ENCODE measurements at places on chromosomes 7 and 10. TPM values are rescaled to one million over a fixed set of nuclear protein-coding genes. Genes with fewer than 3 reads are reported as not detected.
A peak's percentile ranks its signal among the peaks of the same experiment; 100 is the strongest.

- no peak for DNase-seq
These were observed 27.2 kb downstream of the GARIN1A start for GRCh38 chr7:128699196-128699712.

GRCh38 chr10:93452143-93452542, 30.0 kb downstream of the MYOF start:
- no peak for DNase-seq

Gene CYP3A4
- not detected for total RNA-seq

DNA sequence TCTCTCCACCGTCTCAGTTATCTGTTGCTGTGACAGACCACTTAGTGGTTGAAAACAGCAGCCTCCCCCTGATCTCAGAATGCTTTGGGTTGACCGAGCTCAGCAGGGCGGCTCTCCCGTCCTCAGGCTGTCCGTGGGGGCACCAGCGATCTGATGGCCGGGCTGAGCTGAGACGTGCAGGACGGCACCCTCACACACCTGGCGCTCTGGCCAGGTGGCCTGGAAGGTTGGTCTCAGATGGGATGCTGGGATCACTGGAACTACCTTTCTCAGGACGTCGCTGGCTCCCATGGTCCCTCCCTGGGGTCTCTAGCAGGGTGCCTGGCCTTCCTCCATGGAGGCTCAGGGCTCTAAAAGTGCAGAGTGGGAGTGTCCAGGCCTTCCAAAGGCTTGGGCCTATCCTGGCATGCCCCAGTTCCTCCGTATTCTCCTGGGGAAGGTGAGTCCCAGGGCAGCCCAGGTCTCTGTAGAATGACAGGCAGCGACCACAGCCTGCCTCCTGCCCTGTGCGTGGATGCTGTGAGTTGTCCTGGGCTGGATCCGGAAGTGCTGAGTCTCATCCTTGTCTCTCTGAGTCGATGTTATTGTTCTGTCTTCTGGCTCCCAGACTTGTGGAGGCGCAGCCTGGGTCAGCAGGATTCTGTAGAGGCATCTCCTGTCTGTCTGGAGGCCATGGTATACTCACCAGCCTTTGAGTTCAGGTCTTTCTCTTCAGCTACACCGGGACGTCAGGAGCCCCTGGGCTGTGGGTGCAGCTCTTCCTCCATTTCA, 12.2 kb upstream of the PWWP2B start:
- no peak for DNase-seq

DNA sequence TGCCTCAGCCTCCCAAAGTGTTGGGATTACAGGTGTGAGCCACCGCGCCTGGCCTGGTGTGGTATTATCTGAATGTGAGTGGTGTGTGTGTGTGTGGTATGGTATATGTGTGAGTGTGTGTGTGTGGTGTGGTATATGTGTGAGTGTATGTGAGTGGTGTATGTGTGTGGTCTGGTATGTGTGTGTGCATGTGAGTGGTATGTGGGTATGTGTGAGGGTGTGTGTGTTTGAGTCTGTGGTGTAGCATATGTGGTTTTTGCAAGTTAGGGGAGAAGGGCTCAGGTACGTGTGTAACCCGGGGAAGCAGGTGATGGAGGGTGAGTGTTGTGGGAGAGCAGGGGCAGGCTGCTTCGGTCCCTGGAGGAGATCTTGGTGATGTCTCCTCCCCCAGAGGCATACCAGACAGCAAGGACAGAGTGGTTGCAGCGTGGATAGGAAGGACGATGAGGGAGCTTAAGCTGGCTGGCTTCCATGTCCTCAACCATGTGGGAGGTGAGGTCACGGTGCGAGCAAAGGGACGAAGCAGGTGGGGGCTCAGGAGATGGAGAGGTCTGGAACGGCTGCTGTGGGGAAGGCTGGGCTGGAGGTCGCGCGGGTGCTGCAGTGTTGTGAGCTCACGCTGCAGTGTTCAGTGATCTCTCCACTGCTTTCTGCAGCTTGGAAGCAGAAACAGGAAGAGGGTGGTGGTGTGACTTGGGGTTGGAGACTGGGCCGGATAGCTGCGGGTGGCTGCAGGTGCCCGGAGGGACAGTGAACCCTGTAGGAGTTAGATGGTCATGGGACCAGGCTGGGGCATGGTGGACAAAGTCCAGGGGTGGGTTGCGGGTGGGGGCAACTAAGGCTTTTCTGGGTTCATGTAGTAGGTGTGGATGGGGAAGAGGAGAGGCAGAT, 5.0 kb downstream of the ZYX start:
- DNase-seq = no peak

DNA sequence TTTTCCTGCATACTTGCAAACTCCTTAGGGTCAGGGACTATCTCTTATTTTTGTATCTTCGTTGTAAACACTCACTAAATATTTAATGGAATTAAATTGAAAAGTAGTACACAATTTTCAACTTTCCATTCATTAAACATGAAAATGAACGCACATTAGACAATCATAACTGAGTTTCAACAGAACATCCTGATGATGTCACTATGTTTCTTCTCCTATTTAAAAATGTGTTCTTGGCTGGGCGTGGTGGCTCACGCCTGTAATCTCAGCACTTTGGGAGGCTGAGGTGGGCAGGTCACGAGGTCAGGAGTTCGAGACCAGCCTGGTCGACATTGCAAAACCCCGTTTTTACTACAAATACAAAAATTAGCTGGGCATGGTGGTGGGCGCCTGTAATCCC, 14.1 kb upstream of the PURB start:
- no peak for DNase-seq

- no peak for DNase-seq
These were observed 27.3 kb downstream of the POU6F2 start for GRCh38 chr7:39005036-39005435.

DNA sequence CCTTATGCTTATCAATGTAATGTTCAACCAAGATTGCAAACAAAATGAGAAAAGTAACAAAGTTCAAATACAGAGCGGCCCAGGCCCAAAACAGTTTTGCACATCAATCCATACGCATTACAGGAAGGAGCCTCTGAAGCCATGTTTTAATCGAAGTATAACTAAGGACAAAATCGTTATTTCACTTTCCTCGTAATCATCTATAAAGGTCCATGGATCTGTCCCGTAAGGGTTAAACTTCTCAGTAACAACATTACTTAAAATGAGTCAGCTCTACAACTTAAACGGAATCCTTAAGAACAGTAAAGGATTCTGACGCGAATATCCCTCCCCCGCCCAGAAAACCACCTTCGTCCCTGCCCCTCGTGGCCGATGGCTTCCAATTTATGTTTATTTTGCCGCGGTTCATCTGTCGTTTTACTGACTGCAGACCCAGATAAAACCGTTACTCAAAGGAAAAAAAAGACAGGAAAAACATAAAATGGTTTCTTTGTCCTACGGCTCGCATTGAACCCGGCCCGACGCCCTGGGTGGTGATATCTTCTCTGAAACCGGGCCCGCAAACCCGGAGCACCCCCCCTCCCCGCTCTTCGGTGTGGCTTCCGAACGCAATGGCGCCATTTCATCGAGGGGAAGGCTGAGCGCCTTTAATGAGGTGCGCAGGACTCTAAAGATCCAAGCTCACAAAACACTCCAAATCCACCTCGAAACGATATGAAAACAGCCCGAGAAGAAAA, 1.1 kb downstream of the HNRNPA2B1 start:
- DNase-seq = peak; percentile 56

DNA sequence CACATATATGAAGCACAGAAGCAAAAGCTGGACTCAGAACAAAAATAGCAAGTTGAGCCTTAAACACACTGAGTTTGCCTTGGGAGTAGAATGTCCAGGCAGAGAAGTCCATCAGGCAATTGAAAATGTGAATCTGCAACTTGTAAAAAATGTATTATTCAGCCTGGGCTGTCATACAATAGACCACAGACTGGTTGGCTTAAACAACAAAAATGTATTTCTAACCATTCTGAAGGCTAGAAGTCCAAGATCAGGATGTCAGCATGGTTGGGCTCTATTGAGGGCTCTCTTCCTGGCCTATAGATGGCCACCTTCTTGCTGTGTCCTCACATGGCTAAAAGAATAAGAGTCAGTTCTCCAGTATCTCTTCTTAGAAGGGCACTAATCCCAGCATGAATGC, 76.5 kb upstream of the CAPZA2 start:
- no peak for DNase-seq

DNA sequence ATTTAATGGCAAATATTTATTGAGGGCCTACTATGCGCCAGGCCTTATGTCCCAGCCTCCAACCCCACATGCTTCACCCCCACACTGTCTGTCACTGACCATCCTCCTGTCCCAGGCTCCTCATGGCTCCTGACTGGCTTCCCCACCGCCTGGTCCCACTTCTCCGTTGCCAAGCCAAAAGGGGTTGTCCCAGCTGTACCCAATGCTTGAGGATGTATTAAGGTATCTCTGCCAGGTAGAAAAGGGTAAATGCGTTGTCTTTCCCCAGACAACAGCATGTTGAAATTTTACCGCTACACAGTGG, 168.8 kb upstream of the FRMD4A start:
- no peak for DNase-seq

Gene CALML3
- total RNA-seq = not detected

DNA sequence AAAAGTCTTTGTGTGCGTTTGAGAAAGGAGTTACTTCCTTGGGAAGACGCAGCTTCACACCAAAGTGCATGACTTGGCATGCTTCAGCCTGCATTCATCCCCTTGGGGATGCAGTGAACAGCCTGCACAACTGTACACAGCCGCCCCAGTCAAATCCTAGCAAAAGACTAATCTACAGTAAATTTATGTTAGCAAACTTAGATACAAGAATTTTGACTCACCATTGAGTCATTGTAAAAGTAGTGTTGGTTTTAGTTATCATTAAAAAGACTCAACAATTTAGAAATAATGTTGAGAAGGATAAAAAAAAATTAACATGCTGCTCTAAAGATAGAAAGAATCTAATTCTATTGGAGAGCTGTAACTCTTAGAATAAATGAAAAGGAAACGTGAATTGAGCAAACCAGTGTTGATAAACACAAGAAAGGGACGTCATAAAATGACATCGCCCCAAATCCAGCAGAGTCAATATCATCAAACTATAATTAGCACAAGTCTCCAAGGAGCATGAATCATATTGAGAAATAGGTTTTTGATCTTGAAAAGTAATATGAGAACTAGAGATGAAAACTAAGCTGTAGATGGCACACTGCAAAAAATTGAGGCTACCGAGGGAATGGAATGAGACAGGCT, 11.9 kb upstream of the OPTN start:
- peak; percentile 81 for DNase-seq

All from fibroblast of villous mesenchyme (primary cell).